ENCODE measurements at places on chromosomes 2 and 18.

DNA sequence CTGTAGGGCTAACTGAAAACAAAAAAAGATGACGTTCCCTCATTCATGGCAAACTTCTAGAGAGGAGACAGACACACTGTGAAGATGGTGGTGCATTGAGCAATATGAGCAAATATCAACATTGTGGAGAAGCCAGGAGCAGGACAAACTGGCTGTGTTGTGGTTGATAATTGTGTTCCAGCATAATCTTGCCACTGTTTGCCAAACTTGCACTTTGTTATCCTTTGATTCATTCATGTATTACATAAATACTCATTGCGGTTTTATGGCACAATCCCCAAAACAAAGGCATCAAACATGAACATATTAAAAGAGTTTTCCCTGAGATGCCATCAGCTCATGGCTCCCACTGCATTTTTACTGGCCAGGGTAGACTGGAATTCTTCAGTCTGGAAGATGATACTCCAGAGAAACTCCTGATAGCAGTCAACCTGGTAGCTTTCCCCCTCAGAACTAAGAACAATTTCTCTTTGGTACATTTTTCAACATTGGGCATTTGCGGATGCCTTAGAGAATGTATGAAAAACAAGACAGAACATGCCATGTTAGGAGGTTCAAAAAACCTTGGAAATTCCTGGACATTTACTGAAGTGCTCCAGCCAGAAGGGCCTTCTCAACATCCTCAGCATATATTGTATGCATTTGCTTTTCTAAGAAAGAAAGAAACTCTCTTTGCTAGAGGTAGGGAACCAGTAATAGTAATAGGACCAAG is 487.4 kb upstream of the CELF4 start:
- DNase-seq: no peak

GRCh38 chr18:79693561-79694205 is 14.1 kb downstream of the CTDP1 start:
- DNase-seq: no peak

- peak; percentile 63 for DNase-seq
Measured at GRCh38 chr2:7203056-7203467, 285.9 kb downstream of the RNF144A start.

DNA sequence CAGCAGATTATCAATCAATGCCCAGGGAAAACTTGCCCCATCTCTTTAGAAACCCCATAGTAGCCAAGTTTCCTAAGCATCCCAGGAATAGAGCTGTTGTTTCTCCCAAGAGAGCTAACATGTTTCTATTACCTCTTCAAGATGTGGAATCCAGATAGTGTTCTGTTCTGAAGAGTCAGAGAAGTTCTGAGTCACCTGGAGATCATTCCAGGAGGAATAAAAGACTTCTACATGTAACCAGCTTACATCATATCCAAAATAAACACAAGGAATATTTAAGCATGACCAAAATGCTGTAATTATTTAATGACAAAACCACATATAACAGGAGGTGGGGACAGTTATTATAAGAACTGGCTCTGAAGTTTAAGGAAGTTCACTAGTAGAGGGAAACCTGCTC is 51.0 kb upstream of the GORASP2 start:
- no peak for DNase-seq

DNA sequence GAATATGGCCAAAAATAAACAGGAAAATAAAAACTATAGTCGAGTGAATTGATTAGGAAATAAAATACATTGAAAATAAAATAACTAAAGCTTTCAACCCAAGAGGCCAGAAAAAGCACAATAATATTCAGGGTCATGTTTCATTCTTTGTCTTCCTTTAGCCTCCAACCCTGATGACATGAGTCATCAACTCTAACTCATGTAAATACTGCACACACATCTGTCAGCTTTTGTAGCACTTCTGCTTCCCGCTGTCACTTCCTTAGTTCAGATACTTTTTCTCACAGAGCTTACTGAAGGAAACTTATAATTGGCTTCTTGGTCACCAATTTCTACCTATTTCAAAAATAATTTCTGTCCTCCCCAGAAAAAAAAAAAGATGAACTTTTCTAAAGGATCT is 112.8 kb downstream of the UPP2 start:
- DNase-seq: no peak

DNA sequence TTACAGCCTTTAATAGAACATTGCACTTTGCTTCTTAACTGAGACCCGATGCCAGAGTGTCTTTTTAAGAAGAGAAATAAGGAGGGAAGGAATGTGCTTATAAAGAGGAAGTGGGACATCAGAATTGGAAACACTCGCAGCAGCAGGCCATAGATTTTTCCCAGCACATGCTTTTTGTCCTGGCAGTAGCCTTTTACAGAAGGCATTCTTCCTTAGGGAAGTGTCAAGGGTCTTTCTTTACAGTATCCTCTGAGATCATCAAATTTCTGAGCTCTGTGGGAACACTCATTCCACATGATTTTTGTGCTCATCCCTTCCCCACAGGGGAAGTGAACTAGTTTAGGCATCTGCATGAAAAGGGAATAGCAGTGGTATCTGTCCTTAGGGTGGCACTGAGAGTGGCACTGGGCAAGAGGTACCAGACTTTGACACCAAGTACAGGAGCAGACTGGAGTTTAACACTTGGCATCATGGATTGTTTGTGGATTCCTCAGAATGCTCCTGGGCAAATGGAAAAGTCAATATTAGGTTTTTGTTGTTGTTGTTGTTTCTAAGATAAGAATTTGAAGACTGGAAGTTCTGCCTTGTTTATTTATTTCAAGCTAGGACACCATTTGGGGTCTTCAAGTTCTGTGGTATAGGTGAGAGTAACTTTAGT is 4.1 kb downstream of the MYO1B start:
- DNase-seq: no peak

- no peak for DNase-seq
Measured at GRCh38 chr2:189369566-189369965, 71.7 kb upstream of the WDR75 start.

GRCh38 chr2:141015341-141016047 is 1115.3 kb downstream of the LRP1B start:
- DNase-seq: no peak

DNA sequence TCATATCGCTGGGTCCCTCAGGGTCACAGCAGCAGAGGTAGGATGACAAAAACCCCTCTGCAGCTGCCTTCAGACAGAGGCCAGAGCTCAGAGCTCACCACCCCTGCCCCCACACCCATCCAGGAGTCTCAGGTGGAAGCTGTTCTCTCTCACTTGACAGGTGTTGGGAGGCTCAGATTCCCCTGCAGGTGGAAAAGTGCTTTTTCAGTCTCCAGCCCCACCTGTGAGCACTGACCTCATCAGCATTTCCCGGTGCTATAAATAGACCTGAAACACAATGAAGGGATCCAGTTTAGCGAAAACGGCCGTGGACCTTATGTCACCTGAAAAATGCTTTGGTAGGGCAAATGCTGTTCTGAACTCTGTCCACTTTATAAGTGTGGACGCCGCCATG is 254.9 kb downstream of the NDUFA10 start:
- no peak for DNase-seq

DNA sequence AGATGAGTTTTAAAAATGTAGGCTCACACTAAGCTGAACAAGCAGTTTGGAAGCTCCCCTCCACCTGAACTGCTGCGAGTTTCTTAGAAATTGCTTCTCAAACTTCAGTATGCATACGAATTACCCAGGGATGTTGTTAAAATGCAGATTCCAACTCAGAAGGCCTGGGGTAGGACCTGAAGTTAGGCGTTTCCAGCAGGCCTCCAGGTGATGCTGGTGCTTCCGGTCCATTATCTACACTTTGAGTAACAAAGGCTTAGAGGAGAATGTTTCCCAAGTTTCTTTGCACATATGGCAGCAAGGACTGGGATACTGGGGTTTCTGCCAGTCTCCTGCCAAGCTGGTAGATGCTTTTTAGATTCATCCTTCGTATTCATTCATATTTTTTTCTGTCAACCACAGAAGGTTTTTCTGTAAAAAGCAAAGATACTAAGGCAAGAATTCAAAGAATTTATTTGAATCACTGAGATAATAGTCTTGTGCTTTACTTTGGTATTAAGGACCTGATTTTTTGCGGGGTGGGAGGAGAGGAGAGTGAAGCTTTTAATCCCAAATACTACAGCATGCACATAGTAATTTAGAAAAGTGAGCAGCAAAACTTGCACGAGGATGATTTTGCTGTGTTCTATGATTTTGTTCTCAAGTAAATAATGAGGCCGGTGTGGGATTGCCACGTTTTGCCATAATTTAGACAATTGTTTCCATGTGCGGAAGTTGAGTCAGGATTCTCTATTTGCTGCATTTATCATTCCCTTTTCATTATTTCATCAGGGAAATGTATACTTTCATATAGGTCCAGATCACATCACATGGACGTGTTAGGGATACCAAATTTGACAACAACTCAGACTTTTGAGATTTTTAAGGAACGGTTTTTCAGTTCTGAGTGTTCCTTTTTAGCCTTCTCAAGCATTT is 137.6 kb upstream of the SPATS2L start:
- DNase-seq: no peak

DNA sequence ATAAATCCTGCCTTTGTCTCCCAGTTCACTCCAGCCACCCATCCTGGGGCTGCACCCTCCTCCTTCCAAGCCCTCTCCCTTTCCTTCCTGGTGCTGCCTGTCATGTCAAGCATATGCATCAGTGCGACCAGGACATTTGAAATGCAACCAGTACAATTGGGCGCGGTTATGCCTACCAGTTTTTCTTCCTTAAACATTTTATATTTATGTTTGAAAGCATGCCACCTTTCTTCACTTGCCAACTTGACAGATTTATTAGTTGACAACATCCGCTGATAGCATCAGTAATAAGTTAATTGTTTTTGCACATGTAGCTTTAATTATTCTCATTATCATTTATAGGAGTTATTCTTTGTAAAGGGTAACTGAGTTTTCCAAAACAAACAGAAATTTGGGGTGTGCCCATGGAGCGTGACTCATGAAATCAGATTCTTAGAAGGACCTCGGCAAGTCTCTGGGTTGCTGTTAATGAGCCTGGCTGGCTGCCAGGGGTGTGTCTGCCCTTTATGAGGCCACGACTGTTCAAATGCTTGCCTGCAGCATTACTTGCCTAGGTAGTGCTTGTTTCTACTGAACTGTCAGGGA is 32.8 kb upstream of the IL1B start:
- DNase-seq: no peak

DNA sequence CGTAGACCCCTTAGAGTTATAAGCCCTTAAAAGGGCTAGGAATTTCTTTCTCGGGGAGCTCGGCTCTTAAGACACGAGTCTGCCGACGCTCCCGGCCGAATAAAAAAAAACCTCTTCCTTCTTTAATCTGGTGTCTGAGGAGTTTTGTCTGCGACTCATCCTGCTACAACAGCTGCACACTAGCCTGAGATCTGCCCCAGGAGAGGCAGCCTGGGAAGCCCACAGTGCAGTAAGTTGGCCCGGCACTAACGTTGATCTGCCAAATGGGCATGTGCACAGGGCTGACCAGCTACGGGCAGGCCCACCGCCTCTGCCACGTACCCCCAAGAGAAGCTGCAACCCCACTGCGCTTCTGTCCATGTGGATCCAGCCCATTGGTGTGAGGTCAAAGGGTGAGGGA is 8.4 kb upstream of the LIMS2 start:
- DNase-seq: no peak

DNA sequence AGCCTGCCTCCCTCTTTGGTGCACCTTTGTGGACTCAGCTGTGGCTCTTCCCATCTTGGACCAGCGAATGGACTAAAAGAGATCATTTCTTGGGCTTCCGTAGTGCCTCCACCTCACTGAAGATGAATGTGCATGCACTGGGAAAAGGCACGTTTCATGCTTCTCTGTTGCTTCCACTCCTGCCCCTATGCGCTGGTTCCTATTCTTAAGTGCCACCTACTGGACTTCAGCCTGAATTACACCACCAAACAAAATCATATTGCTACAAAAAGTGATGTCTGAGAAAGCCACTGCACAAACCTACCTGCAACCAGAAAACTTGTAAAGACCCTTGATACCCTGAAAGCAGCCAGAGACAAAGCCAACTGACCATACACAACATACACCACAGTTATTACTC is 695.6 kb downstream of the TSN start:
- peak; percentile 62 for DNase-seq

GRCh38 chr2:216571909-216572513 is 61.2 kb upstream of the IGFBP2 start:
- DNase-seq: no peak

DNA sequence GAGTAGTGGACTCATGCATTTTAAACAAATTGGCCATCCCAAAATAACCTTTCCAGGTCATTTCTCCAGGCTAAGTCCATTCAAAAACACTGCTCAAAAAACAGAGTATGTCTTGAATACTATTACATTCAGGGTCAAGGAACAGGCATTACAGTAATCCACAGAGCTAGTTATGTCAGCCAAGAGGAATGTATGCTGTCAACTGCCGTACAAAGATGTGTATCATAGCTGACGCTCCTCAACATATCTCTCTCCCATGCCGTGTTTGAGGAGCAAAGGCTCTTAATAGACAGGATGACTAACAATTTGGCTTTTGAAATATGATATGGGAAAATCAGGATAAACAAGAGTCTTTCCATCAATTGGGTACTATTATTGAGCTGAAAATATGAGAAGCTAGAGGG is 68.8 kb upstream of the KCTD1 start:
- peak; percentile 69 for DNase-seq

All from T47D (cell line).